ENCODE measurements at places on chromosomes 16 and 17.

DNA sequence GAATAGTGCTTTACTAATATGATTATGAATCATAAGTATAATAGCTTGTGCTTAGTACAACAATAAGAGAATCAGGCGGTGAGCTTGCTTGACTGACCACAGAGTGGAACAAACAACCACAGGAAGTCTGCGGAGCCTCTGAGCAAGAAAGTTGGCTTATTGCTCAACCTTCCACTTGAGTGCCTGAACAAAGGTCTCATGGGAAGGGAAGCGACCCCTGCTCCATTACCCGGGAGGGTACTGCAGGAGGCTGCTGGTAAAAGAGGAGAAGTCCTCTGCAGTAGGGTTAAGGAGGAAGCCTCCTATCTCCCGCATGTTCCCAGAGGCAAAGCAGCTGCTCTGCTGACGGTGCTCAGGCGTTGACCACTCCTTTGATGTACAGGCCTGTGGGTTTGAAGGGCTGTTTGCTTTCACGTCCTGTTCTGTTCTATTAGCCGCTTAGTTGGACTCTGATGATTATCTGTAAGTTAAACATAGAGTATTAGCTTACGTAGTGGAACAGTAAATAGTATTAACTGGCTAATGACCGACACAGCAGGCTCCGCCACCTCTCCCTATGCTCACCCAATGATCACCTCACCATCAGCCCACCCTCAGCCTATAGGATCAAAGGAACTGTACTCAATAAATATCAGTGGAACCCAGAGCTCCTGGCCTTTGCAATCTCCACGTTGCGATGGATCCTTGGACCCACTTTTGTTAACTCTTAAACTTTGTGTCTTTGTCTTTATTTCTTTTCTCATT lies 17.5 kb downstream of the ALOX15B start:
- DNase-seq, result no peak

GRCh38 chr17:81635973-81636504 lies 873 bp downstream of the NPLOC4 start:
- DNase-seq, result no peak

DNA sequence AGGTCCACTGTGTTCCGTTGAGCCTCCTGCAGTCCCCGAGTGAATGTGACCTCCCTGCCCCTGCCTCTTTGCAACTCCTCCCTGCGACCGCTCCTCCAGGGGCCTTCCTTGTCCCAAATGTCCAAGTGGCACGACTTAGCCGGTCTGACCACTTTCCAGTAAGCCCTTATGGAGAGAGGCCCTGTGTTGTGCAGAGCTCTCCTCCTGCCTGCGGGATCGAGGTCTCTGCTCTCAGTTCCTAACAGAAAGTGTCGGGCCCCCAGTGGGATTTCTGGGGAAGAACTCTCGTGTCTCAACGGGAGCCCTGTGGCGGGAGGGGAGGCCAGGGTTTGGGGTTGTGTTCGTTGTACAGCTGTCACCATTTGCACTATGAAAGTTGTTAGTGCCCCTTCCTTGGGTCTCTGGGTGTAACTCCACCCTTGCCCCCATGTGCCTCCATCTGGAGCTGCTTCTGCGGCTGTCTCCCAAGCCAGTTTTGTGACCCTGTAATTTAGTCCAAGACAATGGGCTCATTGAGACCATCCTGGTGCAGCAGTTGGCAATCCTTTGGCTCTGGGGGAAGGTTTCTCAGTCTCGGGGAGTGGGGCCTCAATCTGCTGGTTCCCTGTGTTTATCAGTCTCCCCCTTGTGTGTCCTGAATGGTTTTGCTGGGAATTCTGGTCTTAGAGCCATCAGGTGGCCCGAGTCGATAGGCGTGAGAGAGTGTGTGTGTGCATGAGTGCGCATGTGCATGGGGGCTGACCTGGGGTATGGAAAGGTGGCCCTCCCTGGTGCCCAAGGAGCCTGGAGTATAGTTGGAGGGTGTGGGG lies 234.5 kb downstream of the SEC14L1 start:
- DNase-seq, result no peak

- DNase-seq, result no peak
These were observed 122.4 kb downstream of the TOX3 start for GRCh38 chr16:52424591-52424990.

GRCh38 chr16:51553314-51553713 lies 402.2 kb upstream of the SALL1 start:
- DNase-seq, result no peak

- no peak for DNase-seq
These were observed 6.6 kb upstream of the PDP2 start for GRCh38 chr16:66873685-66874055.
